ENCODE measurements at places on chromosomes 13 and 19.

GRCh38 chr19:38977445-38978325 is 2.1 kb upstream of the FBXO17 start:
- no peak for DNase-seq

GRCh38 chr13:95603887-95604555 is 40.5 kb downstream of the DZIP1 start:
- DNase-seq, result no peak

- no peak for DNase-seq
These were observed 16.1 kb downstream of the NDFIP2 start for GRCh38 chr13:79497064-79497463.

- DNase-seq, result no peak
These were observed at the start of gene KLC3 for GRCh38 chr19:45340232-45340898. TSS of gene KLC3 (plus strand) at chr19:45340750. CDS start at chr19:45345542, 4,792 bp downstream.

DNA sequence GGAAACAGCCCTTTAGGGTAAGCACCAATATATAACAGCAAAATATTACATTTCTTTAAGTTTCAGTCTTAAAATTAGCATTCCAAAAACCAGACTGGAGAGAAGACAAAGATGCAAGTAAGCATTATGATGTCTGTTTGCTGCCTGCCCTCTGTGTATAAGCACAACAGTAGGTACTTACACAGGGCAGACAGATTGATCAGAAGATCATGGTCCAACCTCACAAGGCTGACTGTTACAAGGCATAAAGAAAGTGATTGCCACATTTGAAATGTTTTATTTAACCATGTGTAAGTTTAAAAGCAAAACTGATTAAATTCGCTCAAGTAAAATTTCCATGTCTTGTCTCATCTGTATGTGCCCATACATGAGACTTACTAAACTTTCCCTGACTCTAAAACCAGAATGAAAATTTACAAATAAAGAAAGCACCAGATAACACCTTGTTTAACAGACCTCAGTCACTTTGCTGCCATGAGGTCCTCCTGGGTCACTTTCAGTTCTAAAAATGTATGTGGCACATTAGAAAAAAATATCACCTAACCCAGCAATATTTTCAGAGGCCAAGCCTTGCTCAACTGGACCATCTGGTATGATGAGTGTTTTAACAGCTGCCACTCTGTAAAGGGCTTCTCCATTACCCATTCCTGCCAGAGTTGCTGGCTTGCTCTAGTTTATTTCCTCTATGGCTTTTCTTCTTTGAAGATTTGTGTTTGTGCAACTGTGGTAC is 297.0 kb downstream of the RBM26 start:
- DNase-seq, result no peak

All from BE2C (cell line).